ENCODE measurements at places on chromosomes 7 and 10.

GRCh38 chr7:98553666-98554065 lies 63.4 kb upstream of the NPTX2 start:
- no peak for DNase-seq

- DNase-seq = no peak
These were observed 238.5 kb upstream of the GALNT17 start for GRCh38 chr7:70893422-70893821.

DNA sequence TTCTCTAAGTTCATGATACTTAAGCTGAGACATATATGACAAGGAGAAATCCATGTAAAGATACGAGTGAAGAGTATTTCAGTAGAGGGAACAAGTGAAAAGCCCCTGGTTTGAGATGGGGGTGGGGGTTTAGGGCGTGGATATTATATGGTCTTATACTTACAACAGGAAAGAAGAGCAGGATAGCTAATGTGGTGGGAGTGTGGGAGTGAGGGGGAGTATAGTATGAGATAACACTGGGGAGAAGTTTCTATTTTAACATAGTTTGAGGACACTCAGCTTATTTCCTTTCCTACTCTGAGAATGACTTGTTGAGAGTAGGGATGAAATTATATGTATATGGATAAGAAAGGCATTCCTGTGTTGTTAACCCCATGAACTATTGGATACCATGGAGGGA lies 36.5 kb downstream of the MCU start:
- DNase-seq = no peak

DNA sequence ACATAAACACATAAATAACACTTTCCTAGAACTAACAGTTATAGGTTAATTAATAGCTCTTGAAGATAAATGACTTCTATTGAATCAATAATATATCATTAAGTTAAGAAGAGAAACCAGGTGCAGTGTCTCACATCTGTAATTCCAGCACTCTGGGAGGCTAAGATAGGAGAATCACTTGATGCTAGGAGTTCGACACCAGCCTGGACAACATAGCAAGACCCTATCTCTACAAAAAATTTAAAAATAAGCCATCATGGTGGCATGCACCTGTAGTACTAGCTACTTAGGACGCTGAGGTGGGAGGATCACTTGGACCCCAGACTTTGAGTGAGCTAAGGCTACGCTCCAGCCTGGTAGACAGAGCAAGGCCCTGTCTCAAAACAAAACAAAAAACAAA lies 38.8 kb downstream of the AKR1D1 start:
- no peak for DNase-seq

DNA sequence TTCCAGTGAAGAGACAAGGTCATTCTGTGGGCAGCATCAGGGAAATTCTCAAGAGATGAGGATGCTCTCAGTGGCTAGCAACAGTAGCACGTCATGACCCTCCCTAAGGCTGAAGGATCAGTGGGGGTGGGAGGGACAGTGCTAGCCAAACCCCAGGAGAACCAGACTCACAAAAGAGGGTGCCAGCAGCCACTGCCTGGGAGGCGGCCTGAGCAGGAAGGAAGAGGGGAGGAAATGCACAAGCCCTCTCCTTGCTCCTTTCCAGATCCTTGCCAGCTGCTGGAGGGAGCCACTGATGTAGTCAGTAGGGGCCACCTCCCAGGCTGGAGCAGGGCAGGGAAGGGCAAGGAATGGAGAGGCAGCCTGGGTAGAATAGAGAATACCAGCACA lies 302.7 kb downstream of the RPS24 start:
- DNase-seq = peak; percentile 10

- DNase-seq = no peak
These were observed 148.8 kb downstream of the SNX10 start for GRCh38 chr7:26440233-26441001.

DNA sequence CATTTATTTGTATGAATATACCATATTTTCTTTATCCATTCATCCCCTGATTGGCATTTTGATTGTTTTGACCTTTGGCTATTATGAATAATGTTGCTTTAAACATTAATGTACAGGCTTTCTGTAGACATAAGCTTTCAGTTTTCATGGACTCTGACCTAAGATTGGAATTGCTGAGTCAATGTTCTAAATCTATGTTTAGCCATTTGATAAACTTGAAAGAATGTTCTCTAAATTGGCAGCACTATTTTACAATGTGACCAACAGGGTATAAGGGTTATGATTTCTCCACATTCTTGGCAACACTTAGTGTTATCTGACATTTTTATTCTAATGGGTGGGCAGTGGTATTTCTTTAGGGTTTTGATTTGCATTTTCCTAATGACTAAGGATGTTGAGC lies 229.7 kb upstream of the ETV1 start:
- no peak for DNase-seq

DNA sequence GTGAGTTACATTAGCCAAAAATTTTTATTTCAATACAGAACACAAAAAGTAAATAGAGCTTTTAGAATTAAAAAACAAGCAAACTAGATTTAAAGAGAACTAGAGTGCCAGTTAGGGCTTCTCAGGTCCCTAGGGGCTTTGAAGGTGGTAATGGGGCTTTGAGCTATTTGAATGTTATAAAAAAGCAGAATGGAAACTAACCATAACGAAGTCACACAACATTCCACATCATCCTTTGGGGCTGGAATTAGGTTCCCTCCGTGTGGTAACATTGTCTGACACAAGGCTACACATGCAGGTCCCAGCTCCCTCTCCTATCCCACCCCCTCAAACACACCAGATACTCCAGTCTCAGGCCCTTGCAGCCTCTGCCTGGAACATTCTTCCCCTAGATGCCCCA lies 15.3 kb downstream of the JAZF1 start:
- no peak for DNase-seq

- DNase-seq = no peak
These were observed 90.1 kb downstream of the ZNF365 start for GRCh38 chr10:62464308-62464707.

DNA sequence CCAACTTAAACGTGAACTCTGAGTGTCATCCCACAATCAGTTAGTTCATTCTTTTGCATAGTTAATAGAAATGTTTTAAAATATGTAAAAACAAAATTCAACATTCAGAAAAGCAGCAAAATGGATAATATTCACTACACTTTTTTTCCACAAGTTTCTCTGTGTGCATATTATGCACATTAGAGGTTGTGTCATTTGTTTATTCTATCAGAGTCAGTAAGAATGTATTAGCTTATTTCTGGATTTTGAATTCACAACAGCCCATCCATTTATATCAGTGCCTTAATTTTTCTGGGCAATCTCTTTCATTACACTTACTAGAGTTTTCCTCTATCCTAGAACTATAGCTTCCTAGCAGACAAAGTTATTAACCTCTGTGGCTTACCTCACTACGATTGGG lies 432.7 kb upstream of the SEMA3A start:
- DNase-seq = no peak

DNA sequence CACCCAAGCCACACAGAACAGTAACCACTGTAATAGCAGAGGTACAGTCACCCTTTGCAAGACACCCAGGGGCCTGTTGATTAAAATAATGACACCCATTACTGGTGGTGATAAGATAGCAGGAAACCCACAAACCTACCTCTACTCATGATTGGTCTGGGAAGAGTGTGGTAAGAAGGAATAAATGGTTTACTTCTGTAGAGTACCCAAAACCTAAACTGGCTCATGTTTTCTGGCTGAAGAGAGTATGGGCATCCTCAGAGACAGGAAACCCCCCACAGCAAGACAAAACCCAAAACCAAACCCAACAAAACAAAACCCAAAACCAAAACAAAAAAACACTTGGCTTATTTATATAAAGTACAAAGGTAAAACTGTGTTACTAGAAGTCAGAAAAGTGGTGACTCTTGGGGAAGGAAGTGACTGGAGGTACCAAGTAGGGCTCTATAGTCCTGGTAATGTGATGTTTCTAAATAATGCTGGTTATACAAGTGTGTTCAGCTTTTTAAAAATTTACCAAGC lies 15.5 kb upstream of the DNAJB12 start:
- DNase-seq = no peak

DNA sequence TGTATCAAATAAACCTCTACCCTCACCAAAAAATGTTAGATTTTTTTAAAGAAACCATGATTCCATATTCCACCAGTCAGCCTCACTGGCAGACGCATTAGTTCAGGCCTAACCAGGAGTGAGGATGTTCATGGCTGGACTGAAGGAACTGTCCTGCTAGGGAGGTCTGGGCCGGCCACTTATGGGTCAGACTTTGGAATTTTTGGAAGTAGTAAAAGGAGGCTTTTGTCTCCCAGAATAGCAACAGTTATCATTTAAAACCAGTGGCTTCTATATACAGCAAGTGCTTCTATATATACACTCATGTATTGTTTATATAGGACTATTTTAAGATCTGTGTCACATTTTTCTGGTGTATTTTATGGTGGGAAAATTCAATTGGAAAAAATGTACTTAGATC lies 120.5 kb downstream of the CNNM2 start:
- no peak for DNase-seq

DNA sequence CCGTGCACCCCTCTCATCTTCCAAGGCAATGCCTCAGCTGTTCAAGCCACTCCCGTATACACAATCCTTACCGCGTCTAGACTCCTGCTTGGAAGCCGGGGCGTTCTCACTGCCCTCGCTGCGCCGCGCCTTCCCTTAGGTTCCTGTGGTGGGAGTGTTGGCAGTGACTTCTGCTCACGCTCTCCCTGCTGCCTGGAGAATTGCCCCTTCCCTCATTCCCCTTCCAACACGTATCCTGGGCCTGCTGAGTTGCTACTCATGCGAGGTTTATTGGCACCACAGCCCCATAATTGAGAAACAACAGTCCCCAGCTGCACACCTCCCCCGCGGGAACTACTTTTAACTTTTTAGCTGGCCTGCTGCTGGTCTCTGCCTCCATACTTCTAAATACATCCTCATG lies 31.9 kb downstream of the RBM17 start:
- DNase-seq = no peak

DNA sequence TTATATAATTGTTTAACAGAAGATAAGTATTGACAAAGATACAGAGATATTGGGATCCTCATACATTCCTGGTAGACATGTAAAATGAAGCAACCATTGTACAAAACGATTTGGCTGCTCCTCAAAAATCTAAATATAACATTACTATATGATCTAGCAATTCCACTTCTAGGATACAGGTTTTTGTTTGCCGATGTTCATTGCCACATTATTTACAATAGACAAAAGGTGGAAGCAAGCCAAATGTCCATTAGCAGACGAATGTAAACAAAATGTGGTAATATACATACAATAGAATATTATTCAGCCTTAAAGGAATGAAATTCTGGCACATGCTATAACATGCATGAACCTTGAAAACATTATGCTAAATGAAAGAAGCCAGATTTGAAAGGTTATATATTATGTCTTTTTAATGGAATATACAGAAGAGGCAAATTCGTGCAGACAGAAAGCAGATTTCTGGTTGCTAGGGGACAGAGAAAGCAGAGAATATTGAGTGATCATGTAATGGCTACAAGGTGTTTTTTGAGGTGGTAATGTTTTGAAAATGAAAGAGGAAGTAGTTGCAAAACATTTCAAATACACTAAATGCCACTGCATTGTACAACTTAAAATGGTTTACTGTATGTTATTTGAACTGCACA lies 44.9 kb downstream of the POLR1F start:
- DNase-seq = no peak

DNA sequence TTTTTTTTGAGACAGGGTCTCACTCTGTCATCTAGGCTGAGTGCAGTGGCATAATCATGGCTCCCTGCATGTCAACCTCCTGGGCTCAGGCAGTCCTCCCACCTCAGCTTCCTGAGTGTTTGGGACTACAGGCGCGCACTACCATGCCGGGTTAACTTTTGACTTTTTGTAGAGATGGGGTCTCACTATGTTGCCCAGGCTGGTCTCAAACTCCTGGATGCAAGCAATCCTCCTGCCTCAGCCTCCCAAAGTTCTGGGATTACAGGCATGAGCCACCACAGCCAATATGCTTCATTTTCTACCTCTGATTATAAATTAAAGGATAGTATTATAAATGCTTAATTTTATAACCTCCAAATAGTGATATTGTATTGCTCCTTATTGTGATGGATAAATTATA lies 121.3 kb downstream of the ADK start:
- DNase-seq = no peak

DNA sequence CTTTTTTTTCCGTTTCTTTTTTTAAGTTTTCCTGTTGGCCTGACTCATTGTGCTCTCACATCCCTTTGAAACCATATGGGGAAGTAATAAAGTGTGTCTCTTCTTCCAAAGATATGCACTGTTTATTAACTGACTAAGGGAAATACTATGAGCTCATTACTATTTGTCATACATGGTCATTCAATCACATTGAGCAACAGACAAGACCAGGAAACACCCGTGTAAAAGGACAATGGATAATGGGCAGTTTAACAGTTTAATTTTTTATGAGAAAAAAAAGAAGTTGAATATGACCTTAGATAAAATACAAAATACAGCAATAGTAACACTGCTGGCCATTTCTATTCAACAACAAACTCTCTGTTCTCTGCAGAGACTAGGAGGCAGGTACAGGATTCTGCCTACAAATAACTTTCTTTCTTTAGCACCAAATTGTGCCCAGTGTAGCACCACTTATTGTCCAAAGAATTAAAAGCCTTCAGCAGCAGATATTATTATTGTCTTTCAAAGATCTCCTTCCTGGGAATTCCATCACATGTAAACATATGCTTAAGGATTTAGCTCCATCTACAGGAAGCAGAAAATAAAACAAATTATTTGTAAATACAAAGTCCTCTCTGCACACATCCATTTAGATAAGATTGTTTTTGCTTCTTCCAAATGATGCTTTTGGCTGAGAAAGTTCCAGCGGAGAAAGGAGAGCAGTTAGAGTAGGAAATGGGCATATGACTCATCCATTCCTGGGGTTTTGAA lies 55.0 kb upstream of the AKR1E2 start:
- DNase-seq = no peak

GRCh38 chr10:37434091-37434490 lies 308.7 kb downstream of the ANKRD30A start:
- no peak for DNase-seq

DNA sequence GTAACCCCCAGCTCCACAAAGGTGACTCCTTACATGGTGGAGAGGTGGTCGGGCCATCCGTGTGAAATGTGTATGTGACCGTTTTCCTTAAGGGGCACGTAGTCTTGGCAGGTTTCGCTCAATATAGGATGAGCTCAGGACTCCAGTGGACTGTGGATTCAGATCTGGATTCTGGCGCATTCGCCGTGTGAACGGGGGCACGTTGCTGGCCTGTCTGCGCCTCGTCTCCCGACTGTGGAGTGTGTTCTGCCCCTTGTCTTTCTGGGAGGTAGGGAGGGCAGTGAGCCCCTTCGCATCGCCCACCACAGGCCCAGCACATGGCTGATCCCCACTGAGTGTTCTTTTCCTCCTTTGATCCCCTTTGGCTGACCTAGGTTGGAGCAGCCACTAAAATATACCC lies 165.1 kb downstream of the EGFR start:
- no peak for DNase-seq
